ENCODE measurements at places on chromosomes 3 and 15.

GRCh38 chr3:112638327-112639020 is 2.5 kb downstream of the CCDC80 start:
- no peak for DNase-seq

- no peak for DNase-seq
Measured at GRCh38 chr15:35546511-35547381, 781 bp upstream of the DPH6 start.

- DNase-seq: no peak
Measured at GRCh38 chr3:126941721-126942270, 41.1 kb upstream of the PLXNA1 start.

- no peak for DNase-seq
Measured at GRCh38 chr3:195258449-195259153, 12.4 kb downstream of the XXYLT1 start.

- no peak for DNase-seq
Measured at GRCh38 chr15:93027413-93027812, 61.6 kb downstream of the RGMA start.

DNA sequence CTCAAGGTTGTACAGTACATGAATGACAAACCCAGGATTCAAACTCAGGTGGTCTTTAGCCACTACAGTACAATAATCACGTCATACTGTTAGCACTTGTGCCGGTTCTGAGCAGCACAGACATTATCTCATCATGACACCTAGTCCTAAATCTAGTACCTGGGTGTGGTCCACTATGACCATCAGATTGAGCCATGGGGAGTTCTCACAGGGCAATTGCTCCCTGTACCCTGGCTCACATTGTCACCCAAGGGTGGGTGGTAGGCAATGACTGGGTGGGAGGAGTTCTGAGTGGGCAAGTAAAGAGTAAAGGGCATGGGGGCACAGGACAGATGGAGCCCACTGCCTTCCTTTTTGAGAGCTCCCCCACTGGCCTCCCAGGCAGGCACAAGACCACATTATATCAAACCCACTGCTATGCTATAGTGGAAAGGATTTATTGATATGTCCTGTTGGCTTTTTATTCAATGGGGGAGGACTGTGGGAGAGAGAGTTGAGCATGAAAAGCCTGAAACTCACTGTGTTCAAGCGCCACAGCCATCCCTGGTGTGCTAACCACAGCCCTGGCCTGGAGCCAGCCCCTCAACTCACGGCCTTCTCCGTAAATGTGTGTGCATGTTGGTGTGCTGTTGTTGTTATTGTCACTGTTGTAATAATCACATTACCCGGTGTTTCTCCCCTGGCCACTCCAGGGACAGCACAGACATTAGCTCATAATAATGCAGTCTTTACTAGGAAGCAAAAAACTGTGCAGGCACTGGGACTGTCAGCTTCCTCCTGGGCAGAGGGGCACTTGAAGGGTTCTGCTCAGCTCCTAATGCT is 27.3 kb downstream of the ADCY5 start:
- no peak for DNase-seq

- no peak for DNase-seq
Measured at GRCh38 chr3:190340071-190340470, 17.8 kb upstream of the CLDN1 start.

- DNase-seq: no peak
Measured at GRCh38 chr3:23041918-23042696, 161.0 kb upstream of the UBE2E2 start.

- no peak for DNase-seq
Measured at GRCh38 chr3:178083906-178084866, 452.1 kb upstream of the KCNMB2 start.

- DNase-seq: no peak
Measured at GRCh38 chr15:58552505-58553364, 120.9 kb downstream of the LIPC start.
